Stimulated activated CD8-positive, alpha-beta memory T cell treated with anti-CD3 and anti-CD28 coated beads, Interleukin-4, amount 100 ng/mL, for 1 hour (primary cell): ENCODE measurements at places on chromosomes 11 and 22.

GRCh38 chr22:29302681-29303465, 3.6 kb upstream of the GAS2L1 start:
- DNase-seq = no peak

DNA sequence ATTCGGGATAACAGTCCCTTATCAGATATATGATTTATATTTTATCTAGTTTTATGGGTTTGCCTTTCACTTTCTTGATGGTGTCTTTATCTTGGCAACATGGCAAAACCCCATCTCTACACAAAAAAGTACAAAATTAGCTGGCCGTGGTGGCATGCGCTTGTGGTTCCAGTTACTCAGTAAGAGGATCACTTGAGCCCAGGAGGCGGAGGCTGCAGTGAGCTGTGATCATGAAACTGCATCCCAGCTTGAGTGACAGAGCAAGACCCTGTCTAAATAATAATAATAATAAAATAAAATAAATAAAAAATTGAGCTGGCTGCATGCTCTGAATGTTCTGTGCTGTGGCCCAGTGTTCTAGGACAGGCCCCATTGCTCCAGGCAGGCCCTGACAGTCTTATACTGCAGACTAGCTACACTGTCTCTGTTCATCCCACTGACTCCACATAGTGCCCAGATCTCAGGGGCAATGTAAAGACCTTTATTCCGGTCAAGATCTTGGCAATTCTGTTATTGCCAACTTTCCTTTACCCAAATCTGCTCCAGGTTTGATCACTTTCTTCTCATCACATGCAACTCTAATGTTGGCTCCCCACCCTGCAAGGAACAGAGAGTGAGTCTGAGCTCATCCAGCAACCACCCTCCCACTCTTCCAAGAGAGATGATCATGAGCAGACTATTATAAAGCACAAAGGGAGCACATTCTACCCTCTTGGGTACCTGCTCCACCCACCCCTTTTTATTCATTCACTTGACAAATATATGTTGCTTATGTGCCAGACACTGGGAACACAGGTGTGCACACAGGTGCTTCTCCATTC, 8.8 kb downstream of the HSPA8 start:
- no peak for DNase-seq

DNA sequence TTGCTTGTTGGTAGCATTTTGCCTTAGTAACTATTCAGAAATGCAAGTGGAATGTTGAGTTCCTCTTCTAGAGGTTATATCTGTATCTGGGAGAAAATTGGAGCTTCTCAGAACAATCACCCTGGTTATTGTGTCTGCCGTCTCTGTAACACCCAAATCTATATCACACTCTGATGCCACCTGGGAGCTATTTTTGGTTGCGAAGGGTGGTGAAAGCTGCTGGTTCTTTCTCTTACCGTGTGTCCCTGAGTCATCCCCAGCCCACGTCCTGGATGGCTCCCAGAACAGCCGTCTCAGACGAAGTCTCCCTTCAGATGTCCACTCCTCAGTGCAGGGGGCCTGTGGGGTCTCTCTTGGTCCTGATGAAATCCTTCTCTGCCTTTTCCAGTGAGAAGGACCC, 83.5 kb downstream of the C22orf31 start:
- no peak for DNase-seq

- DNase-seq = no peak
These were observed 55.0 kb downstream of the ARHGAP42 start for GRCh38 chr11:100741866-100742625.

- DNase-seq = no peak
These were observed 555.8 kb downstream of the BUD13 start for GRCh38 chr11:116217006-116217405.

- no peak for DNase-seq
These were observed at the start of gene OR51B5 for GRCh38 chr11:5343474-5344335. OR51B5 (minus strand) TSS chr11:5343524; CDS start chr11:5343524, 0 bp downstream.

DNA sequence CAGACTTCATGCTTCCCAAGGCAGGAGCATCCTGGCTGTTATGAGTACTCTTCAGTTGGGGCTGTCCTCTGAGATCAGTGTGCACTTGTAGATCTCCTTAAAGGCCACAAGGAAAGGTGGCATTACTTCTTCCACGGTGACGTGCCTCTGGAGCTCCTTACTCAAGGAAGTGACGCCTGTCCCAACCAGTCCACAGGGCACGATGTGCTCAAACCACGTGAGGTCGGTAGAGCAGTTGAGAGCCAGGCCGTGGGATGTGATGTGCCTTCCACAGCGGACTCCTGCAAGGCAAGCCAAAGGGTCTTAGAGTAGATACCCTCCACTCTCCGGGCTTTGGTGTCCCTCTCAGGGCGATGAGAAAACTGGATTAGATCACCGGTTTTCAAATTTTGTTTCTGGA, 1.4 kb downstream of the LIPT2 start:
- no peak for DNase-seq

DNA sequence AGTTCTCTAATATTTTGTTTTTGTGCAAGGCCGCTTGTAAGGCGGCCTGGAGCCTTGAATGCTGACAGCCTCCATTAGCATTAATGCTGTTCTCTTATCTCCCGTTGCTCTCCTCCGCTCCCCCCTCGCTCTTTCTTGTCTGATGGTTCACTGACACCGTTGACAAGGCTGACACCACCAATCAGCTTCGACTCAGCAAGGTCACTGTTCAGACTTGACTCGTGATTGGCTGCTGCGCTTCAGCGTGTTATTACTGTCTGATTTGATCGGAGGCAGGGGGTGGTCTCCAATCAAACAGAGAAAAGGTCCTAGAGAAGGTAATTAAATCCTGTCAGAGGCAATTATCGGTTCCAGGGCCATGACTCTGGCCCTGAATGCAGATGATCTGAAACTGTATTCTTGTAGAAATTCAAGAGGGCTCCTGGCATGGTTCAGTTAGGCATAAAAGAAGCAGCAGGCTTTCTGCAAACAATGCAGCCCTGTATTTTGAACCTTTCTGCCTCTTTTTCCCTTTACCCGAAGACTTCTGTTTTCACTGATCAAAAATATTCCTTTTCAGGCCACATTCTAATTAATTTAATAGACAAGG, 49.3 kb upstream of the MPPED2 start:
- no peak for DNase-seq

DNA sequence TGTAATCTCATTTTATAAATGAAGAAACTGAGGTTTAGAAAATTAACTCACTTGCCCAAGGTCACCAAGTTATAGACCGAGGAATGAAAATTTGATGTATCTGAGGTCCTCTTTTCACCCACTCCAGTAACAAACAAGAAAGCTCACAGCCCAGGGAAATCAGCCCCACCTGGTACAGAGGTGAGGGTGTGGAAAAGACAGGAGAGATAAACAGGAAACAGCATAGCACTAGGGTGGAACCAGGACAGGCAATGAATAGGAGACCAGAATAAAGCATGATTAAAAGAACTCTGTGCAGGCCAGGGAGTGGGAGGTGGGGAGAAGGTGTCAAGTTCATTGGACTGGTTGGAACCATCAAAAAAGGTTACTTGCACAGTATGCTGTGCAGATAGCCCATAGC, 46.2 kb upstream of the SMCO4 start:
- DNase-seq = no peak

DNA sequence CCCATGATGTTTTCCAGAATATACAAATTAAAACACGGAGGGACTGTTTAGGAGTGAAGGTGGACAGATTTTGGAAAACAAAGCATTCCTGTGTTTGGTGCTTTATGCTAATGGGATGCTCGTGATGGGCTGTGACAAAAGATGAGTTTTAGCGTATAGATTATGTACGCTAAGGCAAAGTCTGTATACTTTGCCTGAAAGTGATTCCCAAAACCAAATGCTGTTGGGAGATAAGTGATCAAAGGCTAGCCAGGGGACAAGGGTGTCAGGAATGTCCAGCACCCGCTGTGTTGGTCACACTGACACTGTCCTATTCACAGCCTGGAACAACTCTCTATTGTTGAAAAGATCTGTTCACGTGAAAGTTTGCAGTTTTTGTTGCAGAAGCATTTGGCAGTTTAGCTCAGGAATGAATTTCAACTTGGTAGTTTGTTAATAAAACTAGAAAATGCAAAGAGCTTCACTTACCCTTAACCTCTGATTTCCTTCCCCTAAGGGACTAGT, 1.5 kb downstream of the JAM3 start:
- no peak for DNase-seq

GRCh38 chr11:31509051-31509428, 382 bp downstream of the IMMP1L start:
- DNase-seq = no peak

GRCh38 chr11:102589047-102589459, 36.1 kb downstream of the MMP20 start:
- no peak for DNase-seq

- no peak for DNase-seq
These were observed 135.4 kb upstream of the PLET1 start for GRCh38 chr11:112396076-112396475.

DNA sequence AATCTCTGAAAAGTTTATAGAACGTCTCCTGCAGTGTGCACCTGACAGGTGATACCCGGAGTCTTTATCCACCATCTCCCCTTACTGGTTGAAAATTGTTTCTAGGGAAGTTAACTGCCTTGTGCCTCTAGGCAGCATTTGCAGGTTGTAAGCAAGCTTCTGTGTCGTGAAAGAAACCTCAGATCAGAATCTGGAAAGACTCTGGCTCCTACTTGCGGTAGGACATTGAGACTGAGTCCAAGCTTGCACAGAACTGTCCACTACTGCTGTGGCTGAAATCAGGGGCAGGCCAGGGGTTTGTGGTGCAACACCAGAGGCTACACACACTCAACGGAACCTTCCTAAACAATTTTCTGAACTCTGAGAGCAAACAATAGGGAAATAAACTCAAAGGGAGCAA, 34.8 kb upstream of the MYOD1 start:
- no peak for DNase-seq

DNA sequence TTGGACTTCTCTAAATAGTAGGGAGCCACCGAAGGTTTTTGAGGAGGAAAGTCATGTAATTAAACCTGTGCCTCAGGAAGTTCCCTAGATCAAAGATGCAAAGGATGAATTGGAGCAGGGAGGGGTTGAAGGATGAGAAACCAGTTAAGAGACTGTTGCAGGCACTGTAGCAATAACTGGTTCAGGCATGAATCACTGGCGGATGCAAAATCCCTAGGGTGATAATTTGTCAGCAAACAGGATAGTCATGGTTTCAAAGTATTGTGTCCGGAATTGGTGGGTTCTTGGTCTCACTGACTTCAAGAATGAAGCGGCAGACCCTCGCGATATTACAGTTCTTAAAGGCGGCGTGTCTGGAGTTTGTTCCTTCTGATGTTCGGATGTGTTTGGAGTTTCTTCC, 19.9 kb downstream of the TRIOBP start:
- no peak for DNase-seq

- no peak for DNase-seq
These were observed 106.8 kb downstream of the MICAL3 start for GRCh38 chr22:17917490-17917983.

- no peak for DNase-seq
These were observed 76.3 kb downstream of the PARVB start for GRCh38 chr22:44100411-44100810.

DNA sequence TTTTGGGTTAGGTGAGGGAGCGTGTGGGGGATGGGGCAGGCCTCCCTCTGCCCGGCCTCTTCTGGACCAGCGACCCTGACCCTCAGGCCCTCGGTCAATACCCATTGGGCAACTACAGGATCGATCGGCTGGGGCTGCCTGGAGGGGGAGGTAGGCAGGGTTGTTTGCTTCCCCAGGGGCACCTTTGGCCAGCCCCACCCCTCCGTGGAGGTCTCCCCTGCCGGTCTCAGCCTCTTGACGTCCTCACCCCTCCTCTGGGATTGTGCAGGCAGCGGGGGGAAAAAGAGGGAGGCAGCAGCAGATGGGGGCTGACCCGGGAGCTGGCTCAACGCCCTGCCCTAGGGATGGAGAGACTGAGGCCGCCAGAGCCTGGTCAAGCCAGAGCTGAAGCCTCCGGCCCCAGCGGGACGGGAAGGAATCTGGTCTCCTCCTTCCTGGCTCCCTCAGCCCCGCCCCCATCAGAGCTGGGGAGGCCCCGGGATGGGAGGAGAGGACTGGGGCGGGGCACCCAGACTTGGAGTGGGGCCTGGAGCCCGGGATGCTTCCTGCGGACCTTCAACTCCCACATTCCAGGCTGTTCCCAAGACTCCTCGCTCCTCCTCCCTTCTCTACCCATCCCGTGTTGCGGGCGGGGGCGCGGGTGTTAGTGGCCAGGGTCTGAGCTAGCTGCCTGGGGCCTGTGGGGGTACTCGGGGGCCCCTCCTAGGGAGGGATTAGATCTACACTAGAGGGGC, 14.4 kb upstream of the CDC42EP1 start:
- DNase-seq = no peak

- DNase-seq = no peak
These were observed 21.0 kb upstream of the AMOTL1 start for GRCh38 chr11:94747146-94747545.

DNA sequence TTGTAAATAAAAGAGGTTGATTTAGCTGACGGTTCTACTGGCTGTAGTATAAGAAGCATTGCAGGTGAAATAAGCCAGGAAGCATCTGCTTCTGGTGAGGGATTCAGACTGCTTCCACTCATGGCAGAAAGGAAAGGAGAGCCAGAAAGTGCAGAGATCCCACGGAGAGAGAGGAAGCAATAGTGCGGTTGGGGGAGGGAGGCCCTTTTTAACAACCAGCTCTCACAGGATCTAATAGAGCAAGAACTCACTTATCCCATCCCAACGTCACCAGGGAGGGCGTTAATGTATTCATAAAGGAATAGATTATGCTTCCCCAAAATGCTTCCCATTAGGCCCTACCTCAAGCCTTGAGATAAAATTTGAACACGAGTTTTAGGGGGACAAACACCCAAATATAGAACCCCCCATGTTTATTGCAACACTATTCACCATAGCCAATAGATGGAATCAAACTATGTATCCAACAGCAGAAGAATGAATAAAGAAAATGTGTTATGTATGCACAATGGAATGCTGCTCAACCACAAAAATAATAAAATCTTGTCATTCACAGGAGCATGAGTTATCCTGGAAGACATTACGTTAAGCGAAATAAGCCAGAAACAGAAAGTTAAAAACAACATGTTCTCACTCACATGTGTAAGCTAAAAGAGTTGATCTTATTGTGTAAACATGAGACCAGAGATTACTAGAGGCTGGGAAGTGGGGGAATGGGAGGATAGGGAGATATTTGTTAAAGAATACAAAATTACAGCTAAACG, 908.3 kb upstream of the ANO3 start:
- no peak for DNase-seq

DNA sequence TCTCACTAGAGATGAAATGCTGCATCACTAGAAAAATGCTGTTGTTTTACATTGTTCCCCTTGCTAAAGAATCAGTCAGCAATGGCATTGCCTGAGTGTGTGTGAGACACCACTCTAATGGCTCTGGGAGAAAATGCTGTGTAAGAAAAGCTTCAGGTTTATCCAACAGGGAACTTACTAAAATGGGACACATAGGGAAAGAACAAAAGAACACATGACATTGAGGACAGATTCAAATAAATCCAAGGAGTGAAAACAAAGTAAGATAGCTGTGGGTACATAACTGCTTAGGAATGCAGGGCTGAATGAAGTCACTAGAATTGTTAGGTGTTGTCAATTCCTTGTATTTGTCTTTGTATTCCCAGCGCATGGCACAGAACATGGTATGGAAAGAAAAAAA, 24.2 kb downstream of the BLID start:
- no peak for DNase-seq

- no peak for DNase-seq
These were observed 669.4 kb downstream of the OPCML start for GRCh38 chr11:132862933-132863332.
